ENCODE measurements at places on chromosomes 2 and 18.
A peak's percentile ranks its signal among the peaks of the same experiment; 100 is the strongest.

DNA sequence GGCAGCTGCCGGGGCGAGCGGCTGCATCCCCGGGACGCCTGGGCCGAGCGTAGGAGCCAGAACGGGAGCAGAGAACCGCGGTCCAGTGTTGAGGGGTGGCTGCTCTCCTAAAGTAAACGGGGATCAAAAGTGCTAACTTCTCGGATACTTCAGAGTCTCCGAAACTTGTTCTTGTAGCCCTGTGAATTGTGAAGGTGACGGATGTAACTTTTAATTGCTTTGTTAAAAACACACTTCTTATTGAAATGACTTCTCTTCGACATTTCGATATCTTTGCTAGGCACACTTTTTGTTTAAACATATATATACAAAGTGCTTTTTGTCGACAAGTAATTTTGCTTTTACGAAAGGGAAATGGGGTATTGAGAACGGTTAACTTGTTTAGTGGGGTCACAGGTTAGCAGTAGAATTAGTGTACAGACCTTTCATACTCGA, 540 bp downstream of the ATP9B start:
- DNase-seq: no peak

GRCh38 chr2:134782792-134783191, 55.6 kb upstream of the ACMSD start:
- DNase-seq: no peak

- no peak for DNase-seq
Measured at GRCh38 chr2:81084101-81084500, 779.5 kb upstream of the LRRTM1 start.

GRCh38 chr2:193251909-193252308, 1057.2 kb upstream of the TMEFF2 start:
- DNase-seq: no peak

- DNase-seq: no peak
Measured at GRCh38 chr2:160735696-160736095, 242.1 kb upstream of the RBMS1 start.

- no peak for DNase-seq
Measured at GRCh38 chr2:134869946-134870736, 31.7 kb downstream of the ACMSD start.

DNA sequence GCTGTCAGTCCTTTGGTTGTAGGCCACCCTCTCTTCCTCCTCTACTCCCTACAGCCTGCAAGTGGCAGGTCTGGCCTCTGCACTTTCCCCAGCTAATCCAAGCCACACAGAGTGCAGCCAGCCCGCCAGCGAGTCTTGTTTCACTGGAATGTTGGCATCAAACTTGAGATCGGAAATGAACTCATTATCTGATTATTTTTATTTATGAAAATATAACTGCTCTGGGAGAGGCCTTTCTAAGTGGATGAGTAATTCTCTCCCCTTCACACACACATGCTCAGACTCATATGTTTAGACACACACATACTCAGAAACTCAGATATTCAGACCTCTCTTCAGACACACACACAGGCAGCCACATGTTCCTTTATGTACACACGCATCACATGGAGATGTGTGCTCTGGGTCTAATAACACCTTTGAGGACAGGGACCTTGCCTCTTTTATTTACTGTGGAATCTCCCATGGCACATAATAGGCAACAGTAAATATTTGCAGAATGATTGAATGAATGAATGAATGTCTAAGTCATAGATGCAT, 151.3 kb downstream of the ZFP36L2 start:
- DNase-seq: peak; percentile 98

- no peak for DNase-seq
Measured at GRCh38 chr18:50727721-50728471, 91.9 kb downstream of the MRO start.
